ENCODE measurements at places on chromosomes 5 and 9. TPM values are rescaled to one million over a fixed set of nuclear protein-coding genes. Genes with fewer than 3 reads are reported as not detected.

- no peaks in the 10 kb centered on the region for H3K27me3 ChIP-seq
- DNase-seq, result no peak
- H3K36me3 ChIP-seq, result no peaks in the 10 kb centered on the region
- no peak overlapping the region for H3K4me3 ChIP-seq
- no peaks in the 10 kb centered on the region for H3K4me1 ChIP-seq
Measured at GRCh38 chr9:16986556-16986955, 116.1 kb upstream of the BNC2 start.

GRCh38 chr5:135249658-135250057 lies 149.4 kb downstream of the MACROH2A1 start:
- no peaks in the 10 kb centered on the region for H3K36me3 ChIP-seq
- no peak overlapping the region for H3K27ac ChIP-seq
- no peaks in the 10 kb centered on the region for H3K4me1 ChIP-seq
- no peak overlapping the region for H3K4me3 ChIP-seq
- no peak for DNase-seq

DNA sequence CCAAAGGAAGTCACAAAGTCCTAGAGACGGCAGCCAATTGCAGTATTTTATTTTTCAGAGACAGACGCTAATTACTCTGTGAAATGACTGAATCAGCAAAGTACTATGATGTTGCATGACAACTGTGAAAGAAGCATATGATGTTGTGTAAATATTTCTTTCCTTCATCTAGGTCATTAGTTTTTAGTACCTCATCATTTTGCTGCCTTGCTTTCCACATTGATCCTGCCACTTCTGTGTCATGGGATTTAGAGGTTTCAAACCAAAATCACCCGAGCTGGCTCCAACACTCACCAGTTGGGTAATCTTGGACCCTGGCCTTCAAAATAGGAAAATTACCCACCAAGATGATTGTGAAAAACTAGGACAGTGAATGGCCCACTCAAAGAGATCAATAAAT lies 585.2 kb downstream of the ACTL7B start:
- DNase-seq, result no peak
- no peaks in the 10 kb centered on the region for H3K36me3 ChIP-seq
- no peaks in the 10 kb centered on the region for H3K4me1 ChIP-seq
- H3K27ac ChIP-seq, result no peak overlapping the region
- no peak overlapping the region for H3K4me3 ChIP-seq
- no peaks in the 10 kb centered on the region for H3K27me3 ChIP-seq

GRCh38 chr9:123453076-123453667 lies 97.2 kb downstream of the CRB2 start:
- no peaks in the 10 kb centered on the region for H3K27me3 ChIP-seq
- H3K36me3 ChIP-seq, result peaks cover 19% of the 10 kb centered on the region
- DNase-seq, result peak; percentile 2
- no peak overlapping the region for H3K27ac ChIP-seq
- H3K4me3 ChIP-seq, result no peak overlapping the region

DNA sequence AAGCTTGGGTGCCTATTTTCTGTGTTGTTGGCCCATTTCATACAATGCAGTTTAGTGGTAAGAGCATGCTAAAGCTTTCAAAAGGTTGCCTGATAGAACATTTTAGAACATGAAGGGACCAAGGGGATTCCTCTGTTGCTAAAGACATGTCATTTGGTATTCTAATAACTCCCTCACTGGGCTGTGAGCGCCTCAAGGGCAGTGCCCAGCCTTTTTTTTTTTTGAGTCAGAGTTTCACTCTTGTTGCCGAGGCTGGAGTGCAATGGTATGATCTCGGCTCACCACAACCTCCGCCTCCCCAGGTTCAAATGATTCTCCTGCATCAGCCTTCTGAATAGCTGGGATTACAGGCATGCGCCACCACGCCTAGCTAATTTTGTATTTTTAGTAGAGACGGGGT lies 77.1 kb downstream of the PCSK5 start:
- H3K27me3 ChIP-seq, result no peaks in the 10 kb centered on the region
- H3K4me1 ChIP-seq, result no peaks in the 10 kb centered on the region
- no peak overlapping the region for H3K4me3 ChIP-seq
- H3K36me3 ChIP-seq, result no peaks in the 10 kb centered on the region
- no peak overlapping the region for H3K27ac ChIP-seq
- no peak for DNase-seq

- DNase-seq, result no peak
- no peaks in the 10 kb centered on the region for H3K36me3 ChIP-seq
- no peak overlapping the region for H3K27ac ChIP-seq
- no peaks in the 10 kb centered on the region for H3K4me1 ChIP-seq
- no peak overlapping the region for H3K4me3 ChIP-seq
Measured at GRCh38 chr5:156037151-156037909, 289.6 kb upstream of the SGCD start.

- H3K4me3 ChIP-seq, result no peak overlapping the region
- no peaks in the 10 kb centered on the region for H3K4me1 ChIP-seq
- H3K27ac ChIP-seq, result no peak overlapping the region
Measured at GRCh38 chr9:131188976-131189375, 63.6 kb downstream of the NUP214 start.

DNA sequence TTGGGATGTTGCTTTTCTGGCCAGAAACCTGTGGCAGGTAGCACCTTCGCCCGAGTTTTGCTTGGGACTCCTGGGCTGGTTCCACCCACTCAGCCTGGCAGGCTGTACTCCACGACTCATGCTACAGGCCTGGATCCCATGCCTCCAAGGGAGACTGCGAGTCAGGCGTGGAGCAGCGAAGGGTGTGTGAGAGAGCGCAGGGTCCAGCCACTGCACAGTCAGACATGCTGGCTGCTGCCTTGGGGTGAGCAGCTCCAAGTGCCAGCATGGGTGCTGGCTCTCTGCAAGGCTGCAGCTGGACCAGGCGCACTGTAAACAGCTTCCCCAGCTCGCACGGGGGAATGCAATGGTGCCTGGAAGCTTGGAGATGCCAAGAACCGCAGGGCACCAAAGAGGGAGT lies 249.6 kb upstream of the EDIL3 start:
- no peak overlapping the region for H3K4me3 ChIP-seq
- no peak for DNase-seq
- H3K27me3 ChIP-seq, result no peaks in the 10 kb centered on the region

DNA sequence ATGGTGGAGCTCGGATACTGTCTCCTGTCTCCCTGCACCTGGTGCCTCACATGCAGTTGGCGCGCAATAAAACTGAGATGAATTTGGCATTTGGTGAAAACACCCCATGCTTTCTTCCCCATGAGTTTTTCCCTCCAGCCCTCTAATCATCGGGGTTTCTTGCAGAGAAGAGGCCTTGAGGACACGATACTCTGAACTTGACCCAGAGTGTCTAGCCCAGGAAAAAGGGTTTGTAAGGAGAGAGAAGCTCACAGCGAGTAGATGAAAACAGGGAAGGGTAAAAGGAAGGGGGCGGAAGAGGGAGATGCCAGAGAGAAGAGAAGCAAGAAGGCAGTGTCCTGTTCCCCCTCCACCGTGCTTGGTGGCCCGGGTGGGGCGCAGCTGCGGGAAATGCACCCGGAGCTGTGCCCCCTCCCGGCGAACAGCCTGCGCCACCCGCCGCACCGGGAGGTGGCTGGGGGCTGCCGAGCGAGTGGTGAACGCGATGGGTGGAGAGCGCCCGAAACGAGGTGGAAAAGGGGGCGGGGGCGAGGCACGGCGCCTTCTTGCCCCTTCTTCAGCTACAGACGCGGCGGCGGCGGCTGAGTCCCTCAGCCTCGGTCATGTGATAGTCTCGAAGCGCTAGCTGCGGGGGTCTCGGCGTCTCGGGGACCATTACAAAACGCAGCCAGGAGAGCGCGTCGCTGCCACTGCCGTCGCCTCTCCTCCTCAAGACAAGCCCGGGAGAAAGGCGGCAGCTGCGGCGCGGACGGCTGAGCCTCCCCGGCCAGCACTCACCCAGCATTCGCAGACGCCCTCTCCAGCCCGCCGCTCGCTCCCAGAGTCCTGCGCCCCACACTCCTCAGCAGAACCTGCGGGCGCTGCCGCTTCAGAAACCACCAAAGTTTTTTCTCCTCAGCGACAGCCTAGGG lies 1.1 kb upstream of the FOXB2 start:
- peaks cover 86% of the 10 kb centered on the region for H3K27me3 ChIP-seq
- no peaks in the 10 kb centered on the region for H3K36me3 ChIP-seq
- H3K27ac ChIP-seq, result no peak overlapping the region
- peaks cover 13% of the 10 kb centered on the region for H3K4me1 ChIP-seq
- no peak overlapping the region for H3K4me3 ChIP-seq

GRCh38 chr5:68315679-68316271 lies 100.2 kb downstream of the PIK3R1 start:
- no peak overlapping the region for H3K4me3 ChIP-seq
- H3K27me3 ChIP-seq, result no peaks in the 10 kb centered on the region
- peak; percentile 46 for DNase-seq
- no peak overlapping the region for H3K27ac ChIP-seq
- no peaks in the 10 kb centered on the region for H3K36me3 ChIP-seq
- no peaks in the 10 kb centered on the region for H3K4me1 ChIP-seq

- DNase-seq, result no peak
- H3K27me3 ChIP-seq, result no peaks in the 10 kb centered on the region
- no peak overlapping the region for H3K27ac ChIP-seq
- H3K36me3 ChIP-seq, result peaks cover 4% of the 10 kb centered on the region
- H3K4me3 ChIP-seq, result no peak overlapping the region
- H3K4me1 ChIP-seq, result no peaks in the 10 kb centered on the region
Measured at GRCh38 chr9:88477300-88477751, 57.7 kb upstream of the NXNL2 start.

DNA sequence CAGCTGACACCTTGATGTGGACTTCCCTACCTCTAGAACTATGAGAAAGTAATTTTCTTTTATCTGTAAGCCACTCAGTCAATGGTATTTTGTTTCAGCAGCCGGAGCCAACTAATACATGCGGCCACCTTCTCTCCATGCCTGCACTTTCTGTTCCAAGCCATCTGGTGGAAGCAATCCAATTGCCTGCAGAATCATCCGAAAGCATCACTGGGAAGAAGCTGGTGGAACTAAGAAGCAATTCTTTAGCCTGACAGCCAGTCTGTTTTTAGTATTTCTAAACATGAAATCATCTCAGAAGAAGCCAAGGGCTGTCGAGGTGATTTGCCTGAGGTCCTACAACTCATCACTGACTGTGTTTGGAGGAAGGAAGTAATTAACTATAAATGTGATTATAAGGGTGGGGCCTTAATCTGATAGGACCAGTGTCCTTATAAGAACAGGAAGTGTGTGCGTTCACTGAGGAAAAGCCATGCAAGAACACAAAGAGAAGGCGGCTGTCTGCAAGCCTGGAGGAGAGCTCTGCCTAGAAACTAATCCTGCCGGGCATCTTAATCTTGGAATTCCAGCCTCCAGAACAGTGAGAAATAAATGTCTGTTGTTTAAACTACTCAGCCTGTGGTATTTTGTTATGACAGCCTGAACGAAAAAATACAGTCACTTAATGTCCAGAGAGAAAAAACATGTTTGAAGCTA lies 49.1 kb downstream of the NXNL2 start:
- H3K27ac ChIP-seq, result no peak overlapping the region
- no peak overlapping the region for H3K4me3 ChIP-seq
- no peaks in the 10 kb centered on the region for H3K4me1 ChIP-seq
- no peaks in the 10 kb centered on the region for H3K36me3 ChIP-seq

DNA sequence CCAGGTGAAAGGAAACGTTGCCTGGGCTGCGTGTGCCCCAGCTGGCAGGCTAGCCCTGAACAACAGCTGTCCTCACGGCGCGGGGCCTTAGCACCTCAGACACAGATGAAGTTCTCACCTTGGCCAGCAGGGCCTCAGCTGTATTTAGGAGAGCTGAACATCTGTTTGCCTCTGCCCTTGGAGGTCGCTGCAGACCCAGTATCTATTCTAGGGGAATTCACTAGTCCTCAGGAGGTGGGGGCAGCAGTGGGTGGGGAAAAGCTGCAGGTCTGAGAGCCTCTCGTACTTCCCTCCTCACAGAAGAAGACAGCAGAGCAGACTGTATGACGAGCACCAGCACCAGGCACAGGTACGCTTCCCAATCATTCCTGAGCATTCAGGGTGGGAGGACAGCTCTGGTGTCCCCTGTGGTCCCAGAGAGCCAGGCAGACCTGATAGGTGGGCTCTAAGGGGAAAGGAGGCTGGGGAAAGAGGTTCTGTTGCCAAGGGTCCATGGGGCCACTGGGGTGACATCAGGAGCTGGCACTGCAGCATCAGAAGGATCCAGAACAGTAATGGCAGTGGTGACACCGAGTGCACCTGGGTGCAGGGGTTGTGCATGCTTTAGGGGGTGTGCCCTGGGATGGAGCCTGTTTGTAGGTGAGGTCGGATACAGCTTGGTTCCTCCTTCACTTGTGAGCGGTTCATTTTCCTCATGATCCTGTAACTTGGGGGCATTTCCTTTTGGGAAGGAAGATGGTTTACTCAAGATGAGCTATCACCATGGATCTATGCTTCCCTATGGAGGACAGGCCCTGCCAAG lies 13.8 kb downstream of the CD74 start:
- H3K36me3 ChIP-seq, result peaks cover 43% of the 10 kb centered on the region
- H3K4me1 ChIP-seq, result no peaks in the 10 kb centered on the region
- DNase-seq, result peak; percentile 51
- no peak overlapping the region for H3K4me3 ChIP-seq

GRCh38 chr5:60686157-60686556 lies 13.8 kb downstream of the DEPDC1B start:
- H3K36me3 ChIP-seq, result no peaks in the 10 kb centered on the region
- DNase-seq, result no peak
- H3K27me3 ChIP-seq, result no peaks in the 10 kb centered on the region
- no peak overlapping the region for H3K4me3 ChIP-seq
- no peak overlapping the region for H3K27ac ChIP-seq

GRCh38 chr5:172548311-172548731 lies 92.7 kb upstream of the NEURL1B start:
- H3K36me3 ChIP-seq, result no peaks in the 10 kb centered on the region
- no peak overlapping the region for H3K27ac ChIP-seq
- no peak overlapping the region for H3K4me3 ChIP-seq
- no peaks in the 10 kb centered on the region for H3K4me1 ChIP-seq
- no peak for DNase-seq

DNA sequence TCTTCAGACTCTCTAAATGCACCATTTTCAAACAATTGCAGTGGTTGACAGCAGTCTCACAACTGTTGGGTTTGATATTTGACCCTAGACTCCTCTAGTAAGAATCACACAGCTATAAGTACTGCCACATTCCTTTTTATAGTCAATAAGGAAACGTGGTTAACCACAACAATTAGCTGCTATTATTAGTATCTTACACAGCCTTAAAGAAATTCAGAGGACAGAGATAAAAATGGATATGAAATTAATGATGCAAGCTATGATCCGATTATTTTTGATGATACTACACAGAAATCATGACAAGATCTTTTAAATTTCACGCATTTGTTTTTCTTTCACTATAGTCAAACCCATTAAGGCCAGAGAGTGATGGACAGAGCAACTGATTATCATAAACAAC lies 288.6 kb upstream of the C9orf72 start:
- no peak for DNase-seq
- no peaks in the 10 kb centered on the region for H3K36me3 ChIP-seq
- no peaks in the 10 kb centered on the region for H3K27me3 ChIP-seq
- H3K4me3 ChIP-seq, result no peak overlapping the region

LRRC70 gene
- 3.6 TPM for total RNA-seq

ADAMTS6 gene
- 6.7 TPM for total RNA-seq

RANBP17 gene
- 15.4 TPM for total RNA-seq

S100Z gene
- 1.2 TPM for total RNA-seq

GPR151 gene
- total RNA-seq, result not detected

DIPK1B gene
- total RNA-seq, result 7.5 TPM

FCN2 gene
- total RNA-seq, result 3.6 TPM

ZNF462 gene
- 47.0 TPM for total RNA-seq

PDE6A gene
- 0.03 TPM for total RNA-seq

MLANA gene
- total RNA-seq, result not detected

LECT2 gene
- total RNA-seq, result not detected

LAMC3 gene
- total RNA-seq, result 13.8 TPM

DMAC1 gene
- 54.9 TPM for total RNA-seq

CCL19 gene
- total RNA-seq, result 60.8 TPM
